ENCODE measurements at places on chromosomes 12 and 14. TPM values are rescaled to one million over a fixed set of nuclear protein-coding genes. Genes with fewer than 3 reads are reported as not detected.
A peak's percentile ranks its signal among the peaks of the same experiment; 100 is the strongest.

DNA sequence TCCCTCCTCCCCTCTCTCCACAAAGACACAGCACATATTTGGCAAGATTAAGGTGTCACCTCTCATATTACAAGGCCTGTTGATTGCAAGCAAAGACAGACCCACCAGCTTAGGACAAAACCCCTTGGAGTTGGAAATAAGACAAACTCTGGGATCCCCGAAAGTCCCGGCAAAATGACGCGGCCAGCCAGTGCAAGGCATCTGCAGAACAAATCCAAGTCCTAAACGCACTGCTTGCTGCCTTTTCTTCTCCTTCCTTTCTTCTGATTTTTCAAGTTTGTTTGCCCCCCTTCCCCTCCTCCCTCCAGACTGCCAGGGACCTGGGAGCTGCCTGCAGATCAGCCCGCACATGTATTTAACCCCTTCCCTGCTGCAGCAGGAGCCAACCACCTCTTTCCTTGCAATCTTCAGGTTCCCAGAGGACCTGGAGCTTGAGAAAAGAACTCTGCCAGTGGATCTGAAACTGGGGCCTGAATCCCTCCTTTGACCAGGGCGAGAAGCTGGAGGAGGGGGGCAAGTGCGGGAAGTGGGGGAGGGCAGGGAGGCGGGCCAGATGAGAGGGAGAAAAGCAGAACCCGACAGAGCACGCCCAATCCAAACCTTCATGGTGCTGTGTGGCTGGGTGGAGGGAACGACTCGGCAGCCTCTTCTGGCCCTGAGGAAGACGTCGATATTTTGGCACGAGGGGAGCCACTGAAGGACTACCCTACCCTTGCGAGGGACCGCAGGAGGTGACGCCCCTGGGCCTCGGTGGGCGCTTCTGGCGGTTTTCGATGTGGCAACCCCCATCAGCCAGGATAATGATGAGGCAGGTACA is 2.0 kb upstream of the NTF3 start:
- H3K27ac ChIP-seq: no peak overlapping the region
- no peak overlapping the region for H3K4me3 ChIP-seq
- H3K36me3 ChIP-seq: no peaks in the 10 kb centered on the region

LRCOL1 gene
- total RNA-seq: not detected

RIMBP2 gene
- total RNA-seq: not detected

- H3K4me3 ChIP-seq: peak overlapping the region; percentile 27
- H3K4me1 ChIP-seq: peaks cover 71% of the 10 kb centered on the region
- peak; percentile 60 for DNase-seq
Measured at GRCh38 chr14:61461808-61462275, 140.5 kb downstream of the PRKCH start.

GRCh38 chr12:93089805-93090569 is 160.9 kb upstream of the EEA1 start:
- peaks cover 13% of the 10 kb centered on the region for H3K4me1 ChIP-seq
- no peaks in the 10 kb centered on the region for H3K27me3 ChIP-seq
- no peak overlapping the region for H3K4me3 ChIP-seq
- peak overlapping the region; percentile 68 for H3K27ac ChIP-seq

DNA sequence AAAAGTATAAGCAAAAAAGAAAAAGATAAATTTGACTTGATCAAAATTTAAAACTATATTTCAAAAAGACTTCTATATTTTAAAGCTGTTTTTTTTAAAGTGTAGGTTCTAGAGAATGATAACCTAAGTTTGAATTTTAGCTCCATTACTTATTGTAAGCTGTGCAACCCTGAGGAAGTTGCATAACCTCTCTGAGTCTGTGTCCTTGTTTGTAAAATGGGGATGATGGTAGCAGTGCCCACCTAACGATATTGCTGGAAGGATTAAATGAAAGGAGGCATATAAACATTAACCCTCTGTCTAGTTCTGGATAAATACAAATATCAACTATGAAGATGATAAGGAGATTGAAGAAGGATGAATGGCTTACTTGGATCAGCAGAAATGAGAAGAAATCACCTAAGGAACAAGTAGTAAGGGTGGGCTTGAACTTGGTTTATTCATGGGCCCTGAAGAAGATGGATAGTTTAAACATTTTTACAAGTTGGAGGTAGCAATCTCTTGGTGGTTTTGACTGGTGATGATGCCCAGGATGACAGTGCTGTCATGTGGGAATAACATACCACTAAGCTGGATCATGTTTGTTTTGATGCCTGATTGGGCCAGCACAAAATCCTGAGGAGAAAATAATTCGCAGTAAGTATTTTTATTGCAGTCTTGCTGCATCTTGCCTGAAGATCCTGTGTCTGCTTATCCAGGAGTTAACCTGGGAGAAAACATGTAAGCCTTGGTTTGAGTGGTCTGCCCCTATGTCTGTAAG is 35.0 kb downstream of the TXNRD1 start:
- no peak overlapping the region for H3K4me3 ChIP-seq
- no peaks in the 10 kb centered on the region for H3K4me1 ChIP-seq
- no peaks in the 10 kb centered on the region for H3K27me3 ChIP-seq
- DNase-seq: no peak
- no peak overlapping the region for H3K27ac ChIP-seq

DNA sequence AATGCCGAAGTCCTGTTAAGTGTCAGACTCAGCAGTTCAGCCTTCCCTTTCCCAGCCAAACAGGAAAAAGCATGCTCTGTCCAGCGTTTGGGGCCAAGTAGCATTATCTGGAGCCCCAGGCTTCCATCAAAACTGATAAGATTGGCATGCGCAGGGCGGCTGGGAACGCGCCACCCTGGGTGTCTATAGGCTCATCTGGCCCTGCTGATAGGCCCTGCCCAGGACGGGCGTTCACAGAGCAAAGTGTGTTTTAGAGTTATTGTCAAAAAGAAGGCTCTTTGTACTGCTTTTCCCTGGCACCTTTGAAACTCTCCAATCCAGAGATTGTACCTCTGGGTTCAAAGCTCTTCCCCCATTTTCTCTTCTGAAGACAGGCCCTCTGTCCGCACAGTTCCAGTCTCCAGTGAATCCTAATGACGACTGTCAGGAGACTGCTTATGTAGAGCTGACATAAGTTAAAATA is at the start of gene ART4:
TSS of gene ART4 (minus strand) at position 102 of the 463 bp plus-strand sequence. CDS start 413 bp downstream, outside the sequence.
- no peaks in the 10 kb centered on the region for H3K27me3 ChIP-seq
- no peak within 1 kb of the TSS for H3K27ac ChIP-seq
- H3K36me3 ChIP-seq: no peaks in the 10 kb centered on the region
- H3K4me3 ChIP-seq: no peak within 1 kb of the TSS
- no peak for DNase-seq

ZDHHC17 gene
- 19.1 TPM for total RNA-seq

DNA sequence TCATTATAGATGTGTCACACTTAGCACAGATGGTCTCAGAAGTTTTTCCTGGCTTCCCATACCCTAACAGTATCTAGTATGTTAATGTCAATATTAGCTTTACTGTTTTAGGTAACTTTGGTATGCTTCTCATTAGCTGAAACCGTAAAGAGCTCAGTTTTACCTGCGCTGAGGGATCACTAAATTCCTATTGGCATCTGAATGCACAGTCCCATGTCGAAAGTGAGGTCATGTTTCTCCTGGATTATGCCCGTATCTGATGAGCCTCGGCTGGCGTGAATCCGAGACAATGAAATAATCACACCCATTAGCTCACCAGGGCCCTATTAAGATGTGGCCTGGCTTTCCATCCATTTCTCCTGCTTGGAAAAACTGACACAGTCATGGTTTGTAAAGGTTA is 418.2 kb downstream of the ZFP36L1 start:
- DNase-seq: no peak
- no peaks in the 10 kb centered on the region for H3K27me3 ChIP-seq
- no peak overlapping the region for H3K4me3 ChIP-seq

GRCh38 chr14:53951627-53952303 is 4.9 kb downstream of the BMP4 start:
- no peaks in the 10 kb centered on the region for H3K36me3 ChIP-seq
- no peak for DNase-seq
- H3K4me1 ChIP-seq: peaks cover 30% of the 10 kb centered on the region
- no peak overlapping the region for H3K27ac ChIP-seq
- peaks cover 71% of the 10 kb centered on the region for H3K27me3 ChIP-seq
- no peak overlapping the region for H3K4me3 ChIP-seq

GRCh38 chr12:104348283-104348993 is 44.9 kb downstream of the EID3 start:
- H3K4me1 ChIP-seq: peaks cover 3% of the 10 kb centered on the region
- no peak for DNase-seq
- no peak overlapping the region for H3K27ac ChIP-seq
- no peaks in the 10 kb centered on the region for H3K27me3 ChIP-seq

GRCh38 chr14:74548881-74549280 is 55.3 kb downstream of the ISCA2 start:
- H3K4me3 ChIP-seq: no peak overlapping the region
- DNase-seq: no peak

DNA sequence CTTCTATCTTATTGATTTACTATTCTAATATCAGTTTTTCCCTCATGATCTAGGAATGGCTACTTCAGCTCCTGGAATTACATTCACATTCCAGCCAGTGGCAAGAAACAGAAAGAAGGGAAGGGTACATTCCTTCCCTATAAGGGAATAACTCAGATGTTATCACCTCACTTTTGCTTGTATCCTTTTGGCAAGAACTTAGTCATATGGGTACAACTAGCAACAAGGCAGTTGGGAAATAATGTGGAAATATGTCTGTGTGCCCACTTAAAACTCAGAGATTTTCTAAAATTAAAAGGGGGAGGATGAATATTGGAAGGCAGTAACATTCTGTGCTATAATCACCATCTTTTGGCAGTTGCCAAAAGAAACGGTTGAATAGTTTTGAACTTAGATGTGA is 85.6 kb downstream of the MSRB3 start:
- H3K4me3 ChIP-seq: no peak overlapping the region
- no peaks in the 10 kb centered on the region for H3K36me3 ChIP-seq
- H3K27ac ChIP-seq: no peak overlapping the region
- H3K27me3 ChIP-seq: no peaks in the 10 kb centered on the region
- no peaks in the 10 kb centered on the region for H3K4me1 ChIP-seq

CAMKK2 gene
- total RNA-seq: 18.8 TPM

SLC25A47 gene
- not detected for total RNA-seq

MAPK1IP1L gene
- total RNA-seq: 78.2 TPM

GRCh38 chr14:96662116-96662970 is 134.8 kb upstream of the VRK1 start:
- peaks cover 30% of the 10 kb centered on the region for H3K27me3 ChIP-seq
- no peak for DNase-seq
- H3K36me3 ChIP-seq: no peaks in the 10 kb centered on the region
- H3K4me3 ChIP-seq: no peak overlapping the region
- H3K27ac ChIP-seq: no peak overlapping the region

GRCh38 chr12:94990222-94990621 is 13.3 kb downstream of the NDUFA12 start:
- peaks cover 24% of the 10 kb centered on the region for H3K36me3 ChIP-seq
- no peaks in the 10 kb centered on the region for H3K27me3 ChIP-seq
- H3K27ac ChIP-seq: peak overlapping the region; percentile 47
- peaks cover 49% of the 10 kb centered on the region for H3K4me1 ChIP-seq
- H3K4me3 ChIP-seq: no peak overlapping the region

GRCh38 chr12:75269209-75269608 is 59.6 kb upstream of the KCNC2 start:
- DNase-seq: no peak
- H3K36me3 ChIP-seq: no peaks in the 10 kb centered on the region
- no peak overlapping the region for H3K4me3 ChIP-seq
- no peaks in the 10 kb centered on the region for H3K27me3 ChIP-seq
- H3K4me1 ChIP-seq: no peaks in the 10 kb centered on the region

GRCh38 chr12:292186-292585 is 29.6 kb upstream of the SLC6A13 start:
- H3K4me3 ChIP-seq: no peak overlapping the region
- H3K4me1 ChIP-seq: peaks cover 37% of the 10 kb centered on the region
- DNase-seq: no peak
- H3K36me3 ChIP-seq: peaks cover 44% of the 10 kb centered on the region

GTF2H3 gene
- 56.6 TPM for total RNA-seq

DNA sequence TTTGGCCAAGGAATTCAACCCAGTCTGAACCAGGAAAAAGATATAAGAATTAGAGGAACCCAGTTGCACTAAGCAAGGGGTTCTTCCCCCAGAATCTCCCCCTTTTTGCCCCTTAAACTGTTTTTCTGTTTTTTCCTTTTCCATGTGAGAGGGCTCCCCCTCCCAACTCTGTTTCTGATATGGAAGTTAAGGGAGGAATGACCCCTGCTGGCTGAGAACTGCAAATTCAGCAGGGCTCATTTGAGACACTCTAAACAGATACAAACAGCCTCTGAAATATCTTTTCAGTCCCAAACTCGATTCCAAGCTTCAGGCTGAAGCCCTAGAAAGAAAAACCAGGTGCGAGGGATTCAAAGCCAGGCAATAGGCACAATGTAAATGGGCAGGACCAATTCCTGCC is 132.7 kb downstream of the SLC41A2 start:
- peaks cover 6% of the 10 kb centered on the region for H3K4me1 ChIP-seq
- no peak overlapping the region for H3K4me3 ChIP-seq
- peaks cover 1% of the 10 kb centered on the region for H3K36me3 ChIP-seq
- no peak overlapping the region for H3K27ac ChIP-seq
- H3K27me3 ChIP-seq: no peaks in the 10 kb centered on the region

DNA sequence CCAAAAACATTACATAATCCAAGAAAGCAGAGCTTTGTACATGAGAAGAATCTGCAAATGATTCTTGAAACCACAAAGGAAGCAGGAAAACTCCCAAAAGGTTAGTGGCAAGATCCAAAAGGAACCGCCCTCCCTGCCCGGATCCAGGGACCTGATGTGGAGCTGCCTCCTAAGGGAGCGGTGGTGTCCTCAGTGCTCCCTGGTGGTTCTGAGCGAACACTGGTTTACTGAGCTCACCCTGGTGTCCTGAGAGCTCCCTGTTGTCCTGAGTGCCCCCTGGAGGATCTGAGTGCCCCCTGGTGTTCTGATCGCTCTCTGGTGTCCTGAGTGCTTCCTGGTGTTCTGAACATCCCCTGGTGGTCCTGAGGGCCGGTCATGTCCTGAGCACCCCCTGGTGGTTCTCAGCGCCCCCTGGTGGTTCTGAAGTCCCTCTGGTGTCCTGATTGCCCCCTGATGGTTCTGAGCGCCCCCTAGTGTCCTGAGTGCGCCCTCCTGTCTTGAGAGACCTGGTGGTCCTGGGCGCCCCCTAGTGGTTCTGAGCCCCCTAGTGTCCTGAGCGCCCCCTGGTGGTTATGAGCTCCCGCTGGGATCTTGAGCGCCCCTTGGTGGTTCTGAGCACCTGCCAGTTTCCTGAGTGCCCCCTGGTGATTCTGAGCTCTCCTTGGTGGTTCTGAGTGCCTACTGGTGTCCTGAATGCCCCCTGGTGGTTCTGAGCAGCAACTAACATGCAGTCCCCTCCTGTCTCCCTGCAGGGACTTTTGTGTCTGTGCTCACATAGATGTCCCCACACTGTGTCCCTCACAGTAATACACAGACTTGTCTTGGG is 891.1 kb downstream of the TMEM121 start:
- peaks cover 15% of the 10 kb centered on the region for H3K4me1 ChIP-seq
- peak; percentile 97 for DNase-seq
- no peak overlapping the region for H3K4me3 ChIP-seq

NKX2-8 gene
- not detected for total RNA-seq

GRCh38 chr12:114393569-114393968 is 12.4 kb downstream of the TBX5 start:
- no peak for DNase-seq
- peaks cover 5% of the 10 kb centered on the region for H3K4me1 ChIP-seq
- no peak overlapping the region for H3K4me3 ChIP-seq
- H3K36me3 ChIP-seq: no peaks in the 10 kb centered on the region
- peaks cover 55% of the 10 kb centered on the region for H3K27me3 ChIP-seq
- no peak overlapping the region for H3K27ac ChIP-seq

Data from activated naive CD4-positive, alpha-beta T cell treated with anti-CD3 and anti-CD28 coated beads for 36 hours (primary cell).